ENCODE measurements at places on chromosomes 3 and 15.

GRCh38 chr3:22659651-22660475, 543.3 kb upstream of the UBE2E2 start:
- peak; percentile 4 for DNase-seq

DNA sequence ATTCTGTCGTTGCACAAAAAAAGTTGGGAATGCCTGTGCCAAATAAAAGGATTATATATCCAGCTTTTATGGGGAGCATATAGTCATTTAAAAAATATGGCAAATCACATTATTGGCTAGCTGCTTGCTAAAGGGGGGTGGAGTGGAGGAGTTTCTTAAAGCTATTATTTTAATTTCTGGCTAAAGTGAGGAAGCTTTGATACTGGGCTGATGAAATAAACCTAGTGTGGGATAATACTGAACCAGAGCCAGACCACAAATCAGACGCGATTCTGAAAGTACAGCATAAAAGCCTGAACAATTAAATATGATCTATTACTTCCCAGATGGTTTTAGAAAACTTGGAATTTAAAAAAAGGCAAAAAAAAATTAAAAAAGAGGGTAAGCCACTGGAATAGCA, 14.4 kb downstream of the POLR2M start:
- DNase-seq, result peak; percentile 67

- DNase-seq, result peak; percentile 50
These were observed 277.2 kb downstream of the TBL1XR1 start for GRCh38 chr3:176919836-176920765.

DNA sequence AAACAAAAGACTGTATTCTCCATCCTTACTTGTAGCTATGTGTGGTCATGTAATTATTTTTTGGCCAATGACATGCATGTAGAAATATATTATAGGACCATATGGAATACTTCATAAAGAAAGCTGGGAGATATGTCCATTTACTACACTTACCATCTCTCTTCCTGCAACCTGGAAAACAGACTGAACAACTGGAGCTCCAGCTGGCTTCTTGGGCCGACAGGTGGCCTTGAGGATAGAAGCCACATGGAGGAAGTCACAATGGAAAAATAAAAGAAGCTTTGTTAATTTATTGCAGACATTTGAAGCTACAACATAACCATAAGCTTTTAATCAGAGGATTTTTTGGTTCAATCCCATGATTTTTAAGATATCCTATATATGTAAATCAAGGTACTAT, 167.9 kb upstream of the CBLB start:
- DNase-seq, result no peak

GRCh38 chr15:51062736-51063135, 32.0 kb downstream of the TNFAIP8L3 start:
- no peak for DNase-seq

DNA sequence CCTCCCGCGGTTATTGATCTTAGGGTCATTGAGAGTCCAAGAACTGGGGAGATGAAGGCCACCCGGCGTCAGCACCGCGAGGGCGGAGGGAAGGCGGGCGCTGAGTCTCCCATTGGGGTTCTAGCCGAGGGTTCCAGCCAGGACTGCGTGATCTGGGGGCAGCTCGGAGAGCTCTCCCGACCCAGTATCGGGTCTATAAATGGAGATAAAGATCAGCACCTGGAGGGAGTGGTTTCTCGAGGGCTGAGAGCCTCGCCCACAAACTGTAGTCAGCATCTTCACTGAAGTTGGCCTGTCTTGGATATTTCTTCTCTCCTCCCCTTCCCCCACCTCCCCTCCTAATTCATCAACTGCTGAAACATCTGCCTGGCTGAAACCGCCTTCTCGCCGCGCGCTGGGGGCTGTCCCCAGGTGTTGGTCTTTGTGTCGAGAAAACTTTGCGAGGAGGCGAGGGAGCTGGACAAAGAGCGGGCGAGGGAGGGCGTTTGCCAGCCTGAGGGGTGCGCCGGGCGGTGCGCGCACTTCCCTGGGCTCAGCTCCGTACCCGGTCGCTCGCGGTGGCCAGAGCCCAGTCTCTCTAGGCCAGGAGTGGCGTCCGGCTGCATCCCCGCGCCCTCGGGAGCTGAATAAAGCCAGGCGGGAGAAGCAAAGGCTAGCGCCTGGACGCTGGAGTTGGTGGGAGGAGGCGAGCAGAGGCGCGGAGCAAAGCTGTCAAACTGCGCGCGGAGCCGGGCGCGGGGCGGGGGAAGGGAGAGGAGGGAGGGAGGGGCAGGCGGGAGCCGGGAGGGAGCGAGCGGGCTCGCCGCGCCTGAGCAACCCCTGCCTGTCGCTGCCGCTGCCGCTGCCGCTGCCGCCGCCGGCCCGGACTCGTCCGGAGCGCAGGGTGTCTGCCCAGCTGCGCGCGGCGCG, at the start of gene ST8SIA2:
Gene ST8SIA2 (plus strand): TSS at position 811 of the 909 bp plus-strand sequence. CDS start 184 bp downstream, outside the sequence.
- DNase-seq, result no peak

All from iris pigment epithelial cell (primary cell).